ENCODE measurements at places on chromosomes 11 and 22. TPM values are rescaled to one million over a fixed set of nuclear protein-coding genes. Genes with fewer than 3 reads are reported as not detected.

GRCh38 chr11:76256448-76256847 lies 50.1 kb upstream of the WNT11 start:
- peaks cover 13% of the 10 kb centered on the region for H3K27me3 ChIP-seq
- no peak for ATAC-seq
- H3K27ac ChIP-seq = no peak overlapping the region
- no peaks in the 10 kb centered on the region for H3K4me1 ChIP-seq
- H3K36me3 ChIP-seq = no peaks in the 10 kb centered on the region
- H3K4me3 ChIP-seq = no peak overlapping the region

- peaks cover 5% of the 10 kb centered on the region for H3K4me1 ChIP-seq
- H3K36me3 ChIP-seq = peaks cover 35% of the 10 kb centered on the region
- no peak overlapping the region for H3K27ac ChIP-seq
- no peaks in the 10 kb centered on the region for H3K27me3 ChIP-seq
- H3K4me3 ChIP-seq = no peak overlapping the region
Observed at GRCh38 chr22:47033648-47034000, 271.2 kb downstream of the TBC1D22A start.

DNA sequence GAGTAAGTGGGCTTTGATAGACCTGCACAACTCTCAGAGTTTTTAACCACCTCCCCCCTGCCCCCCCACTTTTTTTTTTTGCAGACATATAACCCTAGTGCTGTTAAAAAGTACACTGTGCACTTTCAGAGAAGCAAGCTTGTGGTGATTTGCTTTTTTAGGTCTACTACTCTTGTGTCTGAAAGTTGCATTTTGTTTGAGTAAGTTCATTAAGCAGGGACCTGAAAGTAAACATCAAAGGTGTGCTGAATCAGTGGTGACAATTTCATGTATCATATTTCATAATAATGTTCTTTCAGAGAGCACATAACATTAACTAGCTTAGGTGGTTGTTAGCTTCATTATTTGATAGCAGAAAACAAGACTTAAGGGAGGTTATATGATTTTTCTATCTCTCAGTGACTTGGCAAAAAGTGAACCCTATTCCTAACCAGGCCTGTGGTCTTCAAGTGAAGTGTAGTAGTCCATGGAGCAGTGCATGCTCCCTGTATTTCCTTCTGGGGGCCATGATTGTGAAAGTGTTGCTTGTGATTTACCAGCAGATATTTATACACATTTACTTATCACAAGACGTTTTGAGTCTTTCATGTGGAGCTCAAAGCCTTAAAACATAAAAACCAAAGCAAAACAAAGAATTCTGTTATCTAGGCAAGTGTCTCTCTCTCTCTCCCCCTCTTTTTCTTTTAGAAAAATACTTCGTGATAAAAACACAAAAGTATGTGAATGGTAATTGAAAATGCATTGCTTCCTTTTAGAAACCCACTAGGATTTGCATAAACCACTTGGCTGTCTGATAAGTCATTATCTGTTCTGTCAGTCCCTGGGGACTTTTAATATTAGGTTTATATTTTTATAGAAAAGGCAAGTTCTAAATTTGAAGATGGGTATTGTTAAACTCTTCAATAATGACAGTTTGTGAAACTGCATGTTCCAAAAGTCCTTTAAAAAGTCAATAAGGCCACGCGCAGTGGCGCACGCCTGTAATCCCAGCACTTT lies 7.5 kb upstream of the RAG2 start:
- H3K36me3 ChIP-seq = no peaks in the 10 kb centered on the region
- no peak overlapping the region for H3K4me3 ChIP-seq
- ATAC-seq = no peak
- no peak overlapping the region for H3K27ac ChIP-seq

GRCh38 chr22:44755956-44756361 lies 3.6 kb downstream of the ARHGAP8 start:
- no peak for ATAC-seq
- peaks cover 30% of the 10 kb centered on the region for H3K27me3 ChIP-seq
- H3K4me3 ChIP-seq = no peak overlapping the region
- H3K4me1 ChIP-seq = no peaks in the 10 kb centered on the region
- H3K27ac ChIP-seq = no peak overlapping the region
- no peaks in the 10 kb centered on the region for H3K36me3 ChIP-seq

GRCh38 chr22:38403812-38404211 lies 51.2 kb downstream of the KCNJ4 start:
- no peak overlapping the region for H3K4me3 ChIP-seq
- H3K27me3 ChIP-seq = no peaks in the 10 kb centered on the region
- no peaks in the 10 kb centered on the region for H3K36me3 ChIP-seq
- H3K4me1 ChIP-seq = no peaks in the 10 kb centered on the region
- no peak overlapping the region for H3K27ac ChIP-seq

- no peaks in the 10 kb centered on the region for H3K27me3 ChIP-seq
- peaks cover 56% of the 10 kb centered on the region for H3K36me3 ChIP-seq
- H3K4me3 ChIP-seq = no peak overlapping the region
- ATAC-seq = no peak
- no peaks in the 10 kb centered on the region for H3K4me1 ChIP-seq
Observed at GRCh38 chr11:94181943-94182342, 53.3 kb downstream of the PANX1 start.

Gene LINC01488
- total RNA-seq = not detected

All from activated T-helper 17 cell treated with anti-CD3 and anti-CD28 coated beads, Interleukin-2, amount 50 U/mL, for 72 hours (primary cell).